Stimulated activated CD4-positive, alpha-beta T cell treated with anti-CD3 and anti-CD28 coated beads, TNF-alpha, amount 100 ng/mL, for 1 hour (primary cell): ENCODE measurements at places on chromosomes 7 and 10.

DNA sequence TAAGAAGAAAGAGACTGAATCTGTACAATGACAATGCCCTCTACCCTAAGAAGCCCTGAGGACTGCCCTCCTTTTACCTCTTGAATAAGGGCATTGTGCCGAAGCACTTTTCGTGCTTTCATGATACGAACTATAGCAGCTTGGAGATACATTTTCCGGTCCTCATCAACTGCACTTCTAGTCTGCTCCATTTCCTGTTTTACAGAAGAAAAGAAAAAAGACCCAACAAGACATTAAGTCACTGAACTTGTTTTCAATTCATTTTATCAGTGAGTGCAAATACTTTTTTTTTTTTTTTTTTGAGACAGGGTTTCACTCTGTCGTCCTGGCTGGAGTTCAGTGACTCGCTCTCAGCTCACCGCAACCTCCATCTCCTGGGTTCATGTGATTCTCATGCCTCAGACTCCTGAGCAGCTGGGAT is 78.4 kb downstream of the CUL2 start:
- DNase-seq: no peak

GRCh38 chr7:40879941-40880543 is 745.2 kb downstream of the SUGCT start:
- DNase-seq: no peak

DNA sequence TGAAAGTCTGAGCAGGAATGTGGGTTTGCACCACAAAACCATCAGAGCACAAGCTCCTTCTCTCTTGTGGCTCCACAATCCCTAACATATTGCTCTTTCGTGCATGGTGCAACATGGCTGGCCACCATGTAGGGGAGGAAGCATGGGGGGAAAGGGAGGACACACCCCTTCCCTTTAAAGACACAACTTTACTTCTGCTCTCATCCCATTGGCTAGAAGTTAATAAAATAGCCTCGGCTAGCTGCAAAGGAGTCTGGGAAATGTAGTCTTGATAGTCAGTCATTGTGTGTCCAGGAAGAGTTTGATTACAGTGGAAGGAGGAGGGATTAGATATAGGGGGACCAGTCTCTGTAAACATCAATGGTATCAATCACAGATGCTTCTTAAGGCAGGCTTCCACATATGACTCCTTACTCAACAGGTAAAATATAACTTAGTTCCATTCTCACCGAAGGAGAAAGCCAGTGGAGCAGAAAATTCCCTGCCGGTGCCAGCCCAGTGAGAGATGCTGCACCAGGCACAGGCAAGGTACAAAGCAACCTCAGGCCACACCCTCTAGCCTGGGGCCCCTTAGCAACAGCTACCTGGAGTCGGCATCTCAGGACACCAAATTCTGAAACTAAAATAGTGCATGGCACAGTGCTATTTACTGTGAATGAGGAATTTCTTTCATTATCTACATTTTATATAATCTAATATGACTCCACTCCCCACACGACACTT is 124.7 kb upstream of the CTBP2 start:
- DNase-seq: no peak

- DNase-seq: no peak
Observed at GRCh38 chr7:38950309-38950708, 27.4 kb upstream of the POU6F2 start.

GRCh38 chr7:18189500-18190126 is 162.0 kb upstream of the PRPS1L1 start:
- DNase-seq: no peak

DNA sequence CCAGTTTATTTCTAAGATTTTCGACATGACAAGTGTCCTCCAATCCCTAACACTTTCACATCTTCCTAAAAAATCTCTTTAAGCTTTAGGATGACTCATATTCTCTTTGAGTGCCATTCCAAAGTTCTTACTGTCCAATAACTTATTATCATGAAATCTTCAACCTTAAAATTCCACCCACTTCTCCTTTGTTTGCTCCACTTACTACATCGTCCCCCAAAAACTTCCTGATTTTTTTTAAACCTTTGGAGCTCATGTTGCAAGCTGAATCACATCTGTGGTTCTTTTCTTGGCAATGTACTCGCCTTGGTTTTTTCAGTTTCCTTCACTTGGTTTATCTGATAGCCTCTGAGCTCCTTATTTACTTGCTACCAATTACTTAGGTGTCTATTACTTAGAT is 39.2 kb upstream of the JCAD start:
- DNase-seq: no peak
